Glomerular endothelial cell (primary cell): ENCODE measurements at places on chromosomes 16 and 17.

- DNase-seq: no peak
These were observed 119.4 kb downstream of the FOXL1 start for GRCh38 chr16:86697715-86698114.

GRCh38 chr17:70773258-70773657 lies 603.9 kb downstream of the KCNJ2 start:
- no peak for DNase-seq

GRCh38 chr17:60678118-60678444 lies 430 bp downstream of the BCAS3 start:
- no peak for DNase-seq

GRCh38 chr16:66447491-66447890 lies 20.4 kb downstream of the BEAN1 start:
- DNase-seq: no peak

GRCh38 chr16:31700530-31701388 lies 172.8 kb upstream of the ZNF267 start:
- no peak for DNase-seq

DNA sequence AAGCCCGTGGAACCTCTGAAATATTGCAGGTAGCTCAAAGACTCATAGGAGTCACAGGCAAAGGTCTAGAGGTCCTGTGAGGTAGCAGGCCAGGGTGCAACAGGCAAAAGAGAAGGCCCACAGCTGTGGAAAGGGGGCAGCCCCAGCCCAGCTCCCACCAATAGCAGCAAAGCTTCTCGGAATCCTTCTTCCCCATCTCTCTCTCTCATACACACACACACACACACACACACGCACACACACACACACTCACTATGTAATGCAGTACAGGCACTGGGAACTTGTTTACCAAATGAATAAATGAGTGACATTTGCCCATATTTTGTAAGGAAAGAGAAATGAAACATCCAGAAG lies 16.8 kb upstream of the SUPT4H1 start:
- DNase-seq: no peak

- no peak for DNase-seq
These were observed 31.5 kb downstream of the QPRT start for GRCh38 chr16:29710227-29711219.

DNA sequence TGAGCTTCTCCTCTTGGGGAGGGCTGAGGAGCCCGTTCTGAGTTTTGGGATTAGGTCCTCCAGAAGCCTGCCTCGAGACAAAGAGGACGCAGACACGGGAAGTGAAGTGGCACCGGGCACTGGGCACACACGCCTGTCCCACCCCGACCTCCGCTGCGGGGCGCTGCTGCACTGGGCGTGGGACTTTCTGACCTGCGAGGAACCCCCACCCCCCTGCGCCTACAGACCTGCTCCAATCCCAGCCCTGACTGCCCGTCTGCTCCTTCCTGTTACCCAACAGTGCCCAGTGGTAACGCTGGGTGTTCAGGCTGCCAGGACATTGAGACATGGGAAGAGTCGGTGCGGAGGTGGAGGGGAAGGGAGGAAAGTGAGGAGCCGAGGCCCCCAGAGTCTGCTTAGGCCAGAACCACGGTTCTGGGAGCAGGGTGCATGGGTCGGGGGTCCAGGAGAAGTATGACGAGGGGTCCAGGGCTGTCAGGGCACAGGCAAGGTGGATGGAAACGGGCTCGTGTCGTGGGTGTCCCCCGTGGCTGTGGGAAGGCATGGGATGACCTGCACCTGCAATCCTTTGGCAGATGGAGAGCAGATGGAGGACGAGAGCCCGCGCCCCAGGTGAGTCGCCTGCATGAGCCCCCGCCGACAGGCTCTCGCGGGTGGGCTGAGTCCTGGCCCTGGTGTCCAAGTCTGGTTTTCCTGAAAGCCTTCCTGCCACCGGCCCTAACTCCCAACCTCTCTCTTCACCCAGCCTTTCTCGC lies 112.0 kb upstream of the CREBBP start:
- no peak for DNase-seq

DNA sequence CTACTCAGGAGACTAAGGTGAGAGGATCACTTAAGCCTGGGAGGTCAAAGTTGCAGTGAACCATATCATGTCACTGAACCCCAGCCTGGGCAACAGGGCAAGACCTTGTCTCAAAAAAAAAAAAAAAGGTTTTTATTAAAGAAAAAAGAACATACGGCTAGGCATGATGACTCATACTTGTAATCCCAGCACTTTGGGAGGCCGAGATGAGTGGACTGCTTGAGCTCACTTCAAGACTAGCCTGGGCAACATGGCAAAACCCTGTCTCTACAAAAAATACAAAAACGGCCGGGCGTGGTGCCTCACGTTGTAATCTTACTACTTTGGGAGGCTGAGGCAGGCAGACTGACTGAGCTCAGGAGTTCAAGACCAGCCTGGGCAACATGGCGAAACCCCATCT lies 38.4 kb downstream of the RANBP10 start:
- no peak for DNase-seq

- DNase-seq: no peak
These were observed 28.4 kb upstream of the EMP2 start for GRCh38 chr16:10608687-10609401.

GRCh38 chr16:25692351-25692741 lies 587 bp downstream of the HS3ST4 start:
- DNase-seq: no peak

DNA sequence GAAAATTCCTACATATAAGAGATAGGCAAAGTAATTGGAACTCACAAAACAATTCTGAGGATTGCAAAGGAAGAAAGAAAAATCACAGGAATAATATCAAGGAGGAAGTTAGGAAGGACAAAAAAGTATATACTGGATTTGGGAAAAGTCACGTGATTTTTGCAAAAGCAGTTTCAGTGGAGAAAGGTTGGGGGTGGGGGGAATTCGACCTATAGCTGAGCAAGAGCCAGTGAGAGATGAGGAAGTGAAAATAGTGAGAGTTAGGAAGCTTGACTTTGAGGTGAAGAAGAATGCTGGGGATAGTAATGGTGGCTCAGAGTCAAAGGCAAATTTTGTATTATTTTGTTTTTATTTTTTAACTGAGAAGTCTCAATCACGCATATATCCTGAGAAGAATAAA lies 438.0 kb upstream of the PMFBP1 start:
- DNase-seq: no peak

DNA sequence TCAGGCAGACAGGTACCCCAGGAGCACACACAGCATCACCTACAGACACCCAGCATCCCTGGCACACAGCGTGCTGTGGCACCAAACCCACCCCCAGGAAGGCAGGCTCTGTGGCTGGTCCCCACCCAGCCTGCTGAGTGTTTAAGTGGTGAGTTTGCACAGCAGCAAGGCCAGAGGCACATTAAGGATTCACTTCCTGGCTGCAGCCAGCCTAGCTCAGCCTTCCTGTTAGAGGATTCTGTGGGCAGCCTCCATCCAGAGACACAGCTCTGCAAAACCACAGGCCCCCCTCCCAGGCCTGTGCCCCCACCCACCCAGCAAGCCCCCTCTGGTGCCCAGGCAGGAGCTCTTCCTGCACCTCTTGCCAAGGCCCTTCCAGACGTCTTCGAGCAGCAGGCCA lies 36.1 kb upstream of the PHB1 start:
- no peak for DNase-seq

- no peak for DNase-seq
These were observed 16.9 kb downstream of the ADAD2 start for GRCh38 chr16:84207879-84208278.

- DNase-seq: no peak
These were observed 86.2 kb downstream of the CDC27 start for GRCh38 chr17:47102914-47103313.

DNA sequence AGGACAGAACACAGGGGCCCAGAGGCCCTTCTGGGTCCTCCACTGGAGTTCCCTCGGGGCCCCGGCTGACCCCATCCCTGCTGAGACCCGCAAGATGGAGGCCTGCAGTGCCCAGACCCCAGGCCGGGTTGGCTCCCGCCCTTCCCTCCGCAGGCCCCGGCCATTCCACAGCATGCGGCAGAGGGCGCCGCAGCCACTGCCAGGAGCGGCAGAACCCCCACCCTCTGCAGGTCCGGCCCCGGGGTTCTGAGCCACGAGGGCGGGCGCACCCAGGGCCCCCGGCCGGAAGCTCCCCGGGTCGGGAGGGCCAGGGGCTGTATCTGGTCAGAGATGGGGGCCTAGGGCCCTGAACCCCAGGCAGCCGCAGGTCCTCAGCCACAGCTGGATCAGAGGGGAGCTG lies 2.4 kb upstream of the PERCC1 start:
- no peak for DNase-seq

- DNase-seq: no peak
These were observed 70.5 kb upstream of the GNG13 start for GRCh38 chr16:870856-871561.

GRCh38 chr16:82156761-82157533 lies 13.1 kb downstream of the MPHOSPH6 start:
- DNase-seq: no peak

GRCh38 chr17:68141050-68141449 lies 105.5 kb downstream of the KPNA2 start:
- DNase-seq: no peak

- peak; percentile 42 for DNase-seq
These were observed 52.1 kb downstream of the CUEDC1 start for GRCh38 chr17:57902800-57903759.

- DNase-seq: no peak
These were observed 315.8 kb downstream of the HAPSTR1 start for GRCh38 chr16:9407206-9407758.

- peak; percentile 18 for DNase-seq
These were observed 30.4 kb downstream of the PPM1D start for GRCh38 chr17:60630352-60630751.

DNA sequence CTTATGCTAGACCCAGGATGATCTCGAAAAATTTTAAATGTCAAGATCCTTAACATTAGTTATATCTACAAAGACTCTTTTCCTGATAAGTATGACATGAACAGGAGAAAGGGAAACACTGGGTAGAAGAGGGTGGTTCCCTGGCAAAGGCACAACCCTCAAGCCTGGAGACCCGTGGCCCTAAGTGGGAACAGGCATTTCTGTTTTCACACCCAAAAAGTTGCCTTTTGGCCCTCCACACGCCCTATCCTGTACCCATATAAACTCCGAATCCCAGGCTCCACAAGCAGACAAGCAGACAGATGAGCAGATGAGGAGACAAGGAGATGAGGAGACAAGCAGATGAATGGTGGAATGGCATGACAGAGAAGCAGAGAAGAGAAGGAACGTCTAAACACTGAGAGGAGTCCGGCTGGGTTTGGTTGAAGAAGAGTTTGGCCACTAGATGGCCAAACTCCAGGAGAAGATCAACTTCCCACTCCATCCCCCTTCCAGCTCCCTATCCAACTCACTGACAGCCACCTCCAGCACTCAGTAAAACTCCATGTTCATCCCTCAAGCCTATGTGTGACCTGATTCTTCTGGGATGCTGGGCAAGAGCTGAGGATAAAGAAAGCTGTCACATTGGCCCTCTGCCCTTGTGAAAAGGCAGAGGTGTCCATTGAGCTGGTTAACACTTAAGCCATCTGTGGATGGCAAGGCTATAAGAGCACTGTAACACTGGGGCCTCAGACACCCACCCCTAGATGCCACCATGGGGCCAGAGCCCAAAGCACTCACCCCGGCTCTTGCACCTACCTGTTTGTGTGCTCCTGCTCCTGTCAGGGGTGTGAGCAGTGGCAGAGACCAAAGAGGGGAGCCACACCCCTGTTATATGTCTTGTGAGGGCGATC lies 139.6 kb upstream of the FAM20A start:
- DNase-seq: no peak

DNA sequence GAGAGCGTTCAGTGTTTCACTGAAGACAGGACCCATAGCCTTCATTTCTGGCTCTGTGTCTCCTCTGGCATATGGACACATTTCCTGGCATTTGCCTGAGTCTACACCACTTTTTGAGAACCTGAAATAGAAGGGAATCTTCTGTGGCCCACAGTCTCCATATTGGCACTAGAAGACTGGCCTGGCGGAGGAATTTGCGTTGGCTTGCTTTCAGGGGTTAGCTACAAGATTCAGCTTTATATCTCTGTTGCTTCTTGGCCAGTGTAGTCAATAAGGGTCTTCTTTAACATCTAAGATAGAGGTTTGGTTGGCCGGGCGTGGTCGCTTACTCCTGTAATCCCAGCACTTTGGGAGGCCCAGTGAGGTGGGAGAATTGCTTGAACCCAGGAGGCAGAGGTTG lies 12.8 kb upstream of the CLEC18C start:
- no peak for DNase-seq
